Right ventricle myocardium inferior (tissue), 1 donor: ENCODE measurements at places on chromosomes 4 and X. TPM values are rescaled to one million over a fixed set of nuclear protein-coding genes. Genes with fewer than 3 reads are reported as not detected.

The ADAMTS3 gene
- 0.24 TPM for total RNA-seq

The NAP1L2 gene
- 5.8 TPM for total RNA-seq

The CXorf65 gene
- total RNA-seq, result not detected

The ZNF157 gene
- not detected for total RNA-seq

The DIAPH2 gene
- total RNA-seq, result 9.9 TPM

The CCDC110 gene
- total RNA-seq, result 1.0 TPM

The MAGEB17 gene
- total RNA-seq, result not detected

The SHISA3 gene
- 5.5 TPM for total RNA-seq

The MANBA gene
- total RNA-seq, result 24.8 TPM

The RHOXF2B gene
- total RNA-seq, result not detected

The TMPRSS11E gene
- total RNA-seq, result not detected

The FAM241A gene
- 8.8 TPM for total RNA-seq

- no peak for DNase-seq
Measured at GRCh38 chrX:52341493-52341892, 27.3 kb upstream of the XAGE2 start.

DNA sequence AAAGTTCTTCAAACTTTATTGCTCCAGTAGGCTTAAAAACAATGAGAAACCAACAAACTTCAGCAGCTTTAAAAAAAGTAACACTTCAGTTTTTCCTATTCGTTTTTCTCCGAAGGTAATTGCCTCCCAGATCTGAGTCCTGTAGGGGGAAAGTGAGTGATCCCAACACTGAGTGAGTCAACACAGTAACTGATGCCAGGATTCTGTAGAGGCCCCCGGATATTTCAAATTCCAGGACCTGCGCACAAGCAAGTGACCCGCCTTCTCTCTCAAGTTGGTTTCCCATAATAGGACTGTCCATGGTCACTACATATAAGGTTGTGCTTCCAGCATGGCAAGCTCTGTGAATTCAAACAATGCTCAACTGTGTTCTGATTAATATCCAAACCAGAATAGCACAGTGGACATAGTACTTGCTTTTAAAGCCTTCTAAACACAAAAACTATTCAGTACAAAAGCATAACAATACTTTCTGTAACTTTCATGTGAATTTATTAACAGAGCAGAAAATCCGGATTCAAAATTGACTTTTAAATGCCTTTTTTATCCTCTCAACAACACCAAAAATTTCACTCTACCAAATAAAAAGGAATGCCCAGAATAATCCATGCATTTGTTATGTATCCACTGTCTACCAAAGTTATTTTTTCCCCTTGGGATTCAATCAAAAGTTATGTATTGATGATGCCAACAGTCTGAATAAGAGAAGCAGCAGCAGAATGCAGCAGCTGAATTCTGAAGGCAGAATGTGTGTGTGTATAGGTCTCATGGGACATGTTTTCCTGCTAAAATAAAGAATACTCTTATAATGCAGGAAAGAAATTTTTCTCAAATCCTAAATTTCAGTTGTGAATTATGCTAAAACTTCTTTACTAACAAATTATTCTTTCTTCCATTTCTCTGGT, at the start of gene DMD:
DMD (minus strand) TSS at position 194 of the 905 bp plus-strand sequence. CDS start 237 bp downstream, outside the sequence.
- no peak for DNase-seq

DNA sequence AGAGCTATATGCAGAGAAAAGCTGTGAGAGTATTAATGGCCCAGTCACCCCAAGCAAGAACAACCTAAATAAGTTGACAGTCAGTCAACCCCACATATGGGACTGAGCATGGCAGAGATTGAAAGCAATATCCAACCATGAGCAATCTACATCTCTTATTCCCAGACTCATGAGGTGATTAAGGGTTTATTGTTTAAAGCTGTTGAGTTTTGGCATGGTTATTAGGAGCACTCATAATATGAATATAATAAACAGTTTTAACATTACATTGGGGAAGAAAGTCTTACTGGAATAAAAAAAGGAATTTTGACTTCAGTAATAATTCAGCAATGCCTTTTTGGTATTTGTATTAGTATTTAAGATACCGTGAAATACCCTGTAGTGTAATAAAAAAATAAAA, 1627.4 kb downstream of the STIM2 start:
- DNase-seq, result no peak

DNA sequence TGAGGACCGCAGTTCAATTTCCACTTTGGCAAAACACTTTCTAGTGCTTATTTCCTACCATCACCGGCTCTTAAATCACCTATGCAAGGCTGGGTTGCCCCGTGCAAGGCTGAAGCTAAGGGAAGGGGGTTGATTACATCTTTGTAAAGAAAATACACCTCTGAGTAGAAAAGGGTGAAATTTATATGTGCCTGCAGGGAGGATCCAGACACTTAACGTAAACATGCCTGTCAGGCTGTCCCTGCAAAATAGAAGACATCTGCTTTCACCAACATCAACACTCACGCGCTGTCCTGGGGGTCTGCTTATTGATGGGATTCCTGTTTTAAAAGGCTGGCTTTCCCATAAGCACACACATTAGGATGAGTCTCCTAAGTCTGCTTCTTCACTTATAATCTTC, 92.0 kb downstream of the PRKX start:
- DNase-seq, result no peak

- DNase-seq, result no peak
Measured at GRCh38 chr4:127049526-127049925, 583.2 kb upstream of the INTU start.

GRCh38 chr4:184349283-184350039, 124.9 kb downstream of the IRF2 start:
- DNase-seq, result no peak

DNA sequence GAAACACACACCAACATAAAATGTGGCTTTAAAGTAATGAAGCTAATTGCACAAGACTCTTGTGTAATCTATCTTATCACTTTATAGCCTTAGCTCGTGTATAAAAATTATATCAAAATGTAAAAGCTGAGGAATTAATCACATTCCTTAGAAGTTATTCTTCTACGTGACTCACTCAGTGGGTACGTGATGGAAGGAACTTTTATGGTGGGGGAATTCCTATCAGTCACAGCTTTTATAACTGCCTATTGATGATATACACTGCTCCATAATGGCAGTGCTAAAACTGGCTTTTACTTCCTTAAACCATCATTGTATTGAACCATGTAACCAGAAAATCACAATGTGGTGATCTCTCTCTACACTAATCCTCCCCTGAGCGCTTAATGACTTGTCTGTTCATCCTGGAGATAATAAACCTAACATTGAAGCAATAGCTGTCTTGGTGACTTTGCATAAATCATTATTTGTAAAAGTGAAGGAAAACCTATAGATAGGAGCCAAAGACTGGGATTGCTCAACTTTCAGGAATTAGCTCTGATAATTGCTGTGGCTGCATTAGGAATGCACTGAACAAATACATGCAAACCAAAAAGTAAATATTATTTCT, 276.7 kb downstream of the GBA3 start:
- no peak for DNase-seq

DNA sequence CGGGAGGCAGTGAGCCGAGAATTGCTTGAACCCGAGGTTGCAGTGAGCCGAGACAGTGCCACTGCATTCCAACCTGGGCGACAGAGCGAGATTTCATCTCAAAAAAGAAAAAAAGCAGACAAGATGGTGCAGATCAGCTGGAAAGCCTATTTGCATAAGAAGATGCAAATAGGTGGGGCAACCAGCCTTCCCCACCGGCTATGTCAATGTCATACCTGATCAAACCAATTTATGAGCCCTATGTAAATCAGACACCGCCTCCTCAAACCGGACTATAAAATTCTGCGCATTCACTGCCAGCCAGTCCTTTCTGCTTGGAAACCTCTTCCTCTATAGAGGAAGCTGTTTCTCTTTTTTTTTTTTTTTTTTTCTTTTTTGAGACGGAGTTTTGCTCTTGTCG, 64.5 kb upstream of the CHRNA9 start:
- no peak for DNase-seq

GRCh38 chr4:38703635-38704034, 39.6 kb downstream of the KLF3 start:
- no peak for DNase-seq

DNA sequence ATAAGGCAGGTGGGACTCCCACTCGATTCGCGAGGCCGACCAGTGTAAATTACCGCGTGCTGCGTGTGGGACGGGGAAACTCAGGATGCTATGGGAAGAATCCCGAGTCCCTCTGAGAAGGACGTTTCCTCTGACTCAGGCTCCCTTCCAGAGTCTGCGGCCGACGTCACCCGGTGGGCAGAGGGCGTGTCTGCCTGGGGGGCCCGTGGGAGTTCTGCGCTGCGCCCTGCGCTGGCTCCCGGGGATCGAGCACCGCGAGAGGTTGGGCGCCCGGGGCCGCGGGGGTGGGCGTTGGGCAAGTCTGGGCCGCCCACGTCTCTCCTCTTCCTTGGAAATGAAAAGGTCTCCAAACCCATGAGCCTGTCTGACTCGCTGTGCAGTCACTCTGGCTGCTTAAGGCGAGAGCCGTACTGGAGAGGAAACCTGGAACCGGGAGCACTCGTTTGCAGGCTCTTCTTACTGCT, 568 bp downstream of the NIPAL1 start:
- DNase-seq, result no peak

DNA sequence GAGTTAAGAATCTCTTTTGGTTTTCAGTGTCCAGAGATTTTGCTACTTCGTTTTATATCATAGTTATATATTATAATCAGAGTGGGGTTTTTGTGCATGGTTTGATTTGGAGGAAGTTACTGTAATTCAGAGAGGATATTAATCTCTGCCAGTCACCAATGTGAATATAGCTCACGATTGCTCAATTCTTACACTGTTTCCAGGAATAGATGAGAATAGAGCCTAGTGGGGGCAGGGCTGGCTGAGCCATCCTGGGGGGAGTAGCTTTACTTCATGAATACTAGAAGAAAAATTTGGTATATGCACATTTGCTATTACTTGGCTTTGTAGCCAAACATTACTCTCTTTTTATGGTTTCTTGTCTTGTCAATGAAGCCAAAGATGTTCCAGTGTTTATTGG, 60.9 kb upstream of the TRPC3 start:
- DNase-seq, result no peak

DNA sequence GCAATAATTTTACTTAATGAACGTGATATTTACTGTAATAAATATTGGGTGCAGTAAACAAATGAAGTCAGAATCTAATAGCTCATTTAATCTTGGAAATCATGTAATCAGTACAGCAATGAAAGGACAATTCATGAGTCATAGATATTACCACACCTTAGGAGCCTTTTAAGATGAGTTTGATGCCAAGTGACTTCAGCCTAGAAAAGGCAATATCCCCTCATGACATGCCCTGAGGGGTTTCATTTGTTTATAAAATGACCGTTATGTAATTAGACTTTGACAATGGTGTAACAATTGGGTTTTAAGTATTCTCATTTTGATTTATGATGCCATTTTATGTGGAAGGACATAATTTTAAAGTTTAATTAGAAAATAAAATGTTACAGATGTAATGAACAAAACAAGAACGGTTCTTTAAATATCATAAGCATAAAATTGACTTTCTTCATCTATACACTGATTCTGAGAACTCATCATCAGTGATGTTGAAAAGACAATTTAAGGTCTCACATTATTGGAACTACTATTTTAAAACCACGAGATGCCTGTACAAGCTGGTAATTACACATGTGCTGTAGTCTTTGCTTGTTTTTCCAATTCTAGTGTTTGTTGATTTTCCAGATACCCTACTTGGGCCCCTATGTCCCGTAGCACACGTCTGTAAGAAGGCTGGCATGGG, 5.0 kb downstream of the FGF2 start:
- DNase-seq, result no peak

DNA sequence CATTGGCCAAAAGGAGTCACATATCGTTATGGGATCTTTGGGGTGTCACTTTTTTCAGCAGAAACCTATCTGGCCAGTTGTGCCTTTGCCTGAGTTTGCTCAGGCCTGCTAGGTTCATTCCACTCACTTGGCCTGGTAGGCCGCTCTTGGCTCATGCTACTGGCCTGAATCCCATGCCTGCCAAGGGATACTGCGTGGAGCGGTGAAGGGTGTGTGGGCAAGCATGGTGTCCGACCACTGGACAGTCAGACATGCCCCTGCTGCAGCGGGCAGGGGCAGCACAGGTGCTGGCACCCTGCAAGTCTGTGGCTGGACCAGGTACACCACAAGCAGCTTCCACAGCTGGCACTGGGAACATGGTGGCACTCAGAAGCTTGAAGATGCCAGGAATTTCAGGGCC, 11.3 kb upstream of the PPM1K start:
- DNase-seq, result no peak

GRCh38 chr4:1209821-1210220, 37.4 kb upstream of the SPON2 start:
- DNase-seq, result peak; percentile 92

GRCh38 chr4:4689694-4690440, 148.0 kb upstream of the STX18 start:
- no peak for DNase-seq

GRCh38 chr4:149211876-149212275, 603.8 kb downstream of the IQCM start:
- no peak for DNase-seq

DNA sequence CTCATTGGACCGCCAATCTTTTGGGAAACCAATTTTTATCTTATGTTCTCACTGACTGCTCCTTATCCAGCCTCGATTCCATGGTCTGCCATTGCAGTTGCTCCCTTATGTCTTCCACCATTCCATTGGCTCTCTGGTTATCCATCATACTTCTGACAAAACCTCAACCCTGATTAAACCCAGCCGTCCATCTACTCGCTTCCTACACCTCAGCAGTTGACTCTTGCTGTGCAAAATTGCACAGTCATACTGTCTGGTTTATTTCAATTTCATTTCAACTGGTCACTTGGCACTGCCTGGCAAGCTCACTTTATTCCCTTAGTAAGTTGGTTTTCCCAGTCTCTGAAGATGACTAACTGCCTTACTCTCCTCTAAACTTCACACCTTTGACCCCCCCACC, 26.2 kb downstream of the ARL9 start:
- no peak for DNase-seq

- peak; percentile 71 for DNase-seq
Measured at GRCh38 chr4:165873298-165874071, 448 bp downstream of the TLL1 start.

- no peak for DNase-seq
Measured at GRCh38 chrX:24214568-24214967, 65.0 kb downstream of the ZFX start.

- no peak for DNase-seq
Measured at GRCh38 chr4:152983221-152983620, 47.1 kb downstream of the FHDC1 start.

- no peak for DNase-seq
Measured at GRCh38 chrX:8803326-8803725, 2.1 kb upstream of the FAM9A start.
